ENCODE measurements at places on chromosomes 2 and 18. TPM values are rescaled to one million over a fixed set of nuclear protein-coding genes. Genes with fewer than 3 reads are reported as not detected.

- DNase-seq, result no peak
Measured at GRCh38 chr2:201953880-201954279, 79.8 kb upstream of the FZD7 start.

- DNase-seq, result no peak
Measured at GRCh38 chr2:2292381-2292780, 38.7 kb downstream of the MYT1L start.

ABHD1 gene
- total RNA-seq, result not detected

DNA sequence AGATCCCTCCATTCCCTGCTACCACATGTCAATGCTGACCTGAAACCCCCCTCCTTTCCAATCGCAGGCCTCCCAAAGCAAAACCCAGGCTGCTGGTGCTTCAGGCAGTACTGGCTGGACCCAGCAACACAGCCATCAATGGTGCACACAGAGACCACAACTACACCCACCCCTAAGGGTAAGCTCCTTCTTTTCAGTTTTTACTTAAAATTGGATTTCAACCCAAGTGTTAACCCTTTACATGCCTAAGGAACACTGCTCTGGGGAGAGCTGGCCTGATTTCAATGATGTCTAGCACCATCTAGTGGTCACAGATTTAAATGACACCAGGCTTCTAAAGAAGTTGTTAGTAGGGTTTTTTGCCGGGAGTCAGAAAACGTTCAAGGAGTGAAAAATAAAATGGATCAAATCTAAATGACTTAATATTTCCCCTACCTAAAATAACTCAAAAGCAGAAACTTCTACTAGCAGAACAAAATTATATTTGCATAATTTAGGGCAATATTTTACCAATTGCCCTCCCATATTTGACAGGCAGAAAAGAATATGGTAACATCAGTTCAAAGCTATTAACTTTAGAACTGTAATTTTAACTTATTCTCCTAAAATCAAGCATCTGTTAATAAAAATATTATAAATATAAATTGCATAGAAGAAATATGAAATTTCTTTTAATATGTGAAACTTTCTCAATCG lies 24.6 kb downstream of the FECH start:
- peak; percentile 61 for DNase-seq

TMEM178A gene
- 7.1 TPM for total RNA-seq

DNA sequence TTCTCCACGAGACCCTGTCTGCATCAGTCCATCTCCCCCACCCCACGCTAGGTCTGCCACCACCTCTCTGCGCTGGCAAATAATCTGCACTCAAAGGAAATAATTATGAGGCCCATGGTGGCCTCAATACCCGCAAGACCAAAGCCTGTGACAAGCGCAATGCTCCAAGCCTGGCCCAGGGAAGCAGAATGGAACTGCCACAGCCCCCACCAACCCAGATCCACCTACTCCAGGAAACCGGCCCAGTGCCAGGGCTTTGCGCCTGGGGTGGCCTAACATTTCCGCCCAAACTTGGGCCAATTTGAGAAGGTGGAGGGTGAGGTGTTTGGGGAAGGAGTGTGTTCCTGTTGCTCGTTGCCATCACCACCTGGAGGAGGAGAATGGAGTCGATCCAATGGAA lies 26.0 kb upstream of the ATOH8 start:
- no peak for DNase-seq

DNA sequence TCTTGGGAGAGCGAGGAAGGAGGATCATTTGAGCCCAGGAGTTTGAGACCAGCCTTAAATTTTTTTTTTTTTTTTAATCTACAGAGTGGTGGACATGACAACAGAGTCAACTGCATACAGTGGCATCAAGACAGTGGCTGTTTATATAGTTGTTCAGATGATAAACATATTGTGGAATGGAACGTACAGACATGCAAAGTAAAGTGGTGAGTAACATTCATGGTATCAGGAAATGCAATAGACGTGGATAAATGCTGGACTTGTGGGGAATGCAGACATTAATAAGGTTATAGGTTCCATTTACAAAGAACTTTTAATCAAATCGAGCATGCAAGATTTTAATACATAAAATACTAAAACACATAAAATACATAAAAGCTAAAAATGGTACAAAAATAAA lies 11.9 kb downstream of the WDR43 start:
- DNase-seq, result no peak

DNA sequence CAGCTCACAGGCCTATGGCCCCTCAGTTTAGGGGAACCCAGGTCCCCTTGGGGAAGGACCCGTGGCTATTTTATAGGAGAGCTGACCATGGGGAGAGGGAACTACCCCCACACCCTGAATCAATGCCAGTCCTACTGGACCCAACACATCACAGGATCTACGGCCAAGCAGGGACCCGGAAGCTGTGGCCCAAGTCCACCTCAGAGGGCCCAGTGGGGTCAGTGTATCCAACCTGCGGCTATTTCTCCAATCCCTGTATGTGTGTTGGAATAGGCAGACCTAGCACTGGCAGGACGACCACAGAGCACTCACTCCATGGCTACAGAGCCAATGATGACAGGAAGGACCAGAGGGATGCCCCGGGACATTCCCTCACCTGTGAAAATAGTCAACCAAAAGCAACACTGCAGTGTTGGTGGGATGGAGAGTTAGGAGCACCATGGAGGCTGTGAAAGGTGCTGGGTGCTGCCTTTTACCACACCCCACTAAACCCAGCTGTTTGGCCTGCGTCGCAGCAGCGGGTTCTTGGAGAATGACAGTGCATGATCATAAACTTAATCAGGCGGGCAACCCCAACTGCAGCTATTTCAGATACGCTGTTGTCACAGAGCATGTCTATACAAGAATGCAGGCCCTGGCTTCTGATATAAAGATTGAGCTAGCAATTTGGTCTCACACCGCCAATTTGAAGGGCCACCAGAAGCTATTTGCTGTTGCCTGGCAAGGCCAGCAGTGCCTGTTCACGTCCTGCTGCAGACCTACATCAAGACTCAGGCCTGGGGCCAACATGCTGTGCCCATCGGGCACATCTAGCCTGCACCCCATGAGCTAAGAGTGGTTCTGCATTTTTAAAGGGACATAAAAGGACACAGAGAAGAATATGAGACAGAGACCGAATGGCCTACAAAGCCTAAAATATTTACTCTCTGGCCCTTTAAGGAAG lies 110.4 kb downstream of the EIPR1 start:
- DNase-seq, result no peak

GRCh38 chr2:69560147-69560482 lies 83.4 kb downstream of the AAK1 start:
- no peak for DNase-seq

SLC5A7 gene
- total RNA-seq, result not detected

EVA1A gene
- total RNA-seq, result 7.4 TPM

- no peak for DNase-seq
Measured at GRCh38 chr2:62478093-62478580, 27.9 kb downstream of the TMEM17 start.

GRCh38 chr2:42944779-42945415 lies 152.5 kb upstream of the HAAO start:
- peak; percentile 76 for DNase-seq

DNA sequence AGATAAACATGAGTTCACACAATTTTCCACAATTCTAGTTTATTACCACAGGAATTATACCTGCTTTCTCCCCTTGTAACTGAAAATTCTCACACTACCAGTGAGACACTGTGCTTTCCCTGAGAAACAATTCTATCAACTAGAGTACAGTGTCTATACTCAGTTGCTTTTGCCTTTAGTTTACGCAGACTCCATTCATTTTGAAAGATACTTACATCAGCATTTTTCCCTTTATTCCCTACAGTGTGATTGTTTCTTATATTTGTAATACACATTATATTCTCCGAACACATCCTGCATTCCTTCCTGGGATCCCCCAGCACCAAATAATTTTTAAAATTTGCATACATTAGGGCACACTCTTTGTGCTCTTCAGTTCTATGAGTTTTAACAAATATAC lies 1455.5 kb downstream of the SUCLG1 start:
- DNase-seq, result no peak

DNA sequence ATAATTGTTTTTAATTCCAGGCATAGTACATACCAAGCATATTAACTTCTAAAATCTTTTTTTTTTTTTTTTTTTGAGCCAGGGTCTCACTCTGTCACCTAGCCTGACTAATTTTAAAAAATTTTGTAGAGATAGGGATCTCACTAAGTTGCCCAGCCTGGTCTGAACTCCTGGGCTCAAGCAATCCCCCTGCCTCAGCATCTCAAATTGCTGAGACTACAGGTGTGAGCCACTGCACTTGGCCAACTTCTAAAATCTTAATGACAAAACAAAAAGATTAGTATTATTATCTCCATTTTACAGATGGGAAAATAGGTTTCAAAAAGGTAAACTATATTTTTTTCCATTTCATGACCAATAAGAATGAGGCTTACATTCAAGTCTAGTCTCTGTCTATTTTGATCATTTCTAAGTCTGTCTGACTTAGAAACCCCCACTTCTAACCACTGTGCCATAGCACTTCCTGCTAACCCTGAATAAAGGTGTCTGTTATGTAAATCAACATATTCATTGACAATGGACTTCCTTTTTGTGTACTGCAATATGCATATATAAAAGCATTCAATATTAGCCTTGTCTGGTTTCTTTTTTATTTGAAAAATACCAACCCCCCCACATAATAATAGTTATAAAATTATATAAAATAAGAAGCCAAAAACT lies 28.7 kb upstream of the ZEB2 start:
- no peak for DNase-seq

CCDC102B gene
- total RNA-seq, result 5.3 TPM

DNA sequence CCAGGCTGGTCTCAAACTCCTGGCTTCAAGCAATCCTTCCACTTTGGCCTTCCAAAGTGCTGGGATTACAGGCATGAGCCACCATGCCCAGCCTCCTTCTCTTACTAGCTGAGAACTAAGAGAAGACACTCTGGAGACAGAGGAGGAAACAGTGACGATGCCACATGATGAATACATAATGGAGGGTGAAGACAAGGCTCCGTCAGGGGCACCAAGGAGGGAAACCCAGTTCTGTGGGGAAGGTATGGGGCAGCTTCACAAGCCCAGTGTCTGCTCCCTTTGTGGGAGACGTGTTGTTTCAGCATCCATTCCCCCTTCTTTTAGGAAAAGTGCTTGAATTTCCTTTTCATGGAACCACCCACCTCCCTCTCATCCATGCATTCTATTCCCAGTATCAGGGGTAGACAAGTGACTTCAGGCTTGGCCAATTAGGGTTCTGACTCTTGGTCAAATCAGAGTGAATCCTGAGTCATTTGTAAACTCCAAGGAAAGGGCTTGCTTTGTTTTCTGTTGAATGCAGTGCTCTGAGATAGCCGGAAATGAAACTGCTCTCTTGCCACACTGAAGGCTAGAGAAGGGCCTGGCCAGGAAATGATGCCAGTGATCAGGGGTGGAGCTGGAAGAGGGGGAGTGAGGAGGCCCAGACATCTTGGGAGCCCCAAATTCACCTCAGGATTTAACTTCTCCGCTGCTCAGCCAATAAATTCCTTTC lies 23.7 kb downstream of the TMEM127 start:
- no peak for DNase-seq

GRCh38 chr2:182573553-182573952 lies 142.5 kb upstream of the DNAJC10 start:
- DNase-seq, result no peak

GRCh38 chr2:239793836-239794235 lies 231.3 kb downstream of the NDUFA10 start:
- no peak for DNase-seq

- no peak for DNase-seq
Measured at GRCh38 chr2:9390151-9390850, 33.0 kb downstream of the ITGB1BP1 start.

- no peak for DNase-seq
Measured at GRCh38 chr18:57806978-57807285, 3.8 kb upstream of the ATP8B1 start.

CRYGC gene
- total RNA-seq, result not detected

CAVIN2 gene
- total RNA-seq, result not detected

GRCh38 chr2:38098421-38099098 lies 22.6 kb upstream of the CYP1B1 start:
- no peak for DNase-seq

GRCh38 chr2:227370791-227371312 lies 8.3 kb downstream of the TM4SF20 start:
- DNase-seq, result no peak

ANKRD62 gene
- total RNA-seq, result not detected

GRCh38 chr2:71347517-71347916 lies 15.9 kb downstream of the ZNF638 start:
- no peak for DNase-seq

DNA sequence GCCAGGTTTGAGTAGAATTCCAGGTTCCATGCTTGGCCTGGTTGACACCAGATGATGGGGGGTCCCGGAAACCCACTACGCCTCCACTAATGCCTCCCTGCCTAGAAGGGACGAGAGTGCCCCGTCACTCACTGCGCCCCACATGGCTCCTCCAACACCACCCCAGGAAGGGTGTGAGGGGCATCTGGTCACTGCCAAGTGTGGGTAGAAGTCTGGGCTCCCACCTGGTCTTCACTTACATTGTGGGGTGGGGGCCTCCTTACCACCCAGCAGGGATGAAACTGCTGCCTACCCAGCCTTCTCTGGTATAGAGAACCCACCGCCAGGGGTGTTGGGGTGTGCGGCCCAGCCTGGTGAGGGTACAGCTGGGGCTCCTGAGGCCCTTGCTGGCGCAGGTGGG lies 65.2 kb upstream of the B3GNT7 start:
- DNase-seq, result no peak
